Lung (tissue), 17 donors: ENCODE measurements at places on chromosomes 5 and 9.

DNA sequence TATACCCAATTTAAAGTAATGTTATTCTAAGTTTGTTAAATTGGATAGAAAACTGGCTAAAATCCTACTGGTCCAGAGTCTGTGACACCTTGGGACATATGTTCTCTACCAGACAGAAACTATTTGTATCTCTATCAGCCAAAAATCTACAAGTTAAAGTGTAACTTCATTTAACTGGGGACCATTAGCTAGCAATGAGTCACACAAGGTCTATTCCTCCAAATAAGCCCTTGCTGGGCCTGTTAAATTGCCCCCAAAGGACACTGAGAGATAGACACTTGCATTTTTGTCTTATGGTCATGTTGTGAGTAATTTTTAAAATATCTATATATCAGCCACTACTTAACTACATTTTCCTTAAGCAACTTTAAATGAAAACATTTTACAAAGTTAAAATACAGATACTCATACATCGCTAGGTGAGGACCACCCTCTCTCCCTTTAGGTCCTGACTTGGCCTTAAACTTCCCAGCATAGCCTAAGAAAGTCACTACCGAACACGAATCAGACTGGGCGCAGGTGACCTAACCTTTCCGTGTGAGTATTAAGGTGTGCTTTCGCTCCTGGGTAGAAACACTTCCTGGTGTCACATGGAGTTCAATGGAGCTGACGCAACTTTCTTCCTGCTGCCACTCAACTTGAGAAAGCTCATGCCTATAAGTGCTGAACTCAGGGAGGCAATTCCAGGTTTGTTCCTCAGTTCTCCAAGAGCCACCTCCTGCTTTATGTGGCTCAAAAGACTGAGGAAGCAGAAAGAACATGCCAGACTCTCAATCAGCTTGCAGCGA lies 249.1 kb downstream of the DIRAS2 start:
- DNase-seq = no peak

- DNase-seq = no peak
Observed at GRCh38 chr9:113592876-113593575, 129.5 kb downstream of the RGS3 start.

- DNase-seq = no peak
Observed at GRCh38 chr5:114415760-114416159, 53.9 kb downstream of the KCNN2 start.

GRCh38 chr9:73810585-73811215 lies 659.0 kb downstream of the ANXA1 start:
- DNase-seq = no peak

DNA sequence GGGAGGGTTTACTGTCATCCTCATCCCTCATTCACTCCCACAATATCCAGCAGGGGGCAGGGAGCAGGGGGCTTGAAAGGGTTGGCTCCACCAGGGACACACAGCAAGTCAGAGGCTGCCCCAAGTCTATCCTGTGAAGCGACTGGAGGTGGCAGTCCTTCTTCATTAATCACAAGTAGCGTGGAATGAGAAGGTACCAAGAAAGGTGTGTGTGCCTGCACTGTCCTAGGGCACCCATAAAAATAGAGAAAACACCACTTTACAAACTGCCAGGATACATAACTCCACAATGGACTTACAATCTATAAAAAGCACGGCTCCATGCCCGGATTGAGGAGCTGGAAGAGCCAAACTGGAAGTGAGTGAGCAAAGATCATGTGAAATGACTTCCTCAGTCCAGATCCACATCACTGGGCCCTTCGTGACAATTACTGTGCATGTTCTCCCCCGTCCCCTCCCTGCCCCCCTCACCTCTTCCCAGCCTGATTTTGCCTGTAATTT lies 183.9 kb downstream of the SLIT3 start:
- no peak for DNase-seq

GRCh38 chr9:36813154-36813553 lies 220.9 kb downstream of the PAX5 start:
- DNase-seq = no peak

DNA sequence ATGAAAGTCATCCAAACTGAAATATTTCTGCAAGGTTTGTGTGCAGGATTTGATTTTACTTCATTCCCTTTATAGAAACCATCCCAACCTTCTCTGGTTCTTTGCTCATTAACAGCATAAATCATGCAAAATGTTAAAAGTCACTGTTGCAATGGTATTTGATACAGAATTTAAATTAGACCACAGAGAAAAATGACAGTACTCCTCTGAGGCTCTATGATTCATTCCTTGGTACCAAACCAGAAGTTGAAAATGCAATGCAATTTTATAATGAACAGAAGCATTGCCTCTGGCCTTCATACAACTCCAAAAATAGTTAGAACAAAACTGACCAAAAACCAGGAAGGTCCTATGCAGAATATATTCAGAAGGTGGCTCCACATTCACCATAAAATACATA lies 607.1 kb downstream of the TLE1 start:
- no peak for DNase-seq

GRCh38 chr9:4366591-4367330 lies 66.9 kb upstream of the GLIS3 start:
- peak; percentile 22 for DNase-seq

GRCh38 chr9:128120741-128121465 lies 6.6 kb downstream of the PTGES2 start:
- DNase-seq = no peak

DNA sequence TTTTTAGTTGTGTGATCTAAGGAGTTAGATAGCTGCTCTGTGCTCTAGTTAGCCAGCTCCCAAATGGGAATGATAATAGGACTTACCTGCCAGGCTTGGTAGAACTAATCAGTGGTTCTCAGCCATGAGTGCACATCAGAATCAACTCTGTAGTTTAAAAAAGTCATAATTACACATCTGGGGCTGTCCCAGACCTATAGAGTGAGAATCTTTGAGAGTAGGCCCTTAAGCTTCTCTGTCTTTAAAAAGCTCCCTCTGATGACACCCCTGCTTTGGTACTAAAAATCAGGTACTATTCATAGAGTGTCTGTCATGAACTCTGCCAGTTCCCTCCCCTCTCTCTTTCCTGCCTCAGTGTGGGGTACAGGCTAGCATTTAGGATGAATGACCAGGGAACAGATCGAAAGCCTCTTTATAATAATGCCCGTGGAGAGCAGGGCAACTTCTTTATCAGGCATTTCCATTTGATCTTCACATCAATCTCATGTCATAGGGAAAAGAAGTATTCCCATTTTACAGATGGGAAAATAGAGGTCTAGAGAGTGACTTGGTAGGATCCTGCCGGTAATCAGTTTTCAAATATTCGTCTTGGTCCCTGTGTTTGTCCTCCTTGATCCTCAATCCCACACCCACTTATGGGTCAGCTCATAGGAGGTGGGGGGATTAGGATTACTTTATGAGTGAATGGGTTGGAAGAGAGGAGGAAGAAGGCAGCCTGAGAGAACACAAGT lies 15.3 kb downstream of the PPARGC1B start:
- no peak for DNase-seq

DNA sequence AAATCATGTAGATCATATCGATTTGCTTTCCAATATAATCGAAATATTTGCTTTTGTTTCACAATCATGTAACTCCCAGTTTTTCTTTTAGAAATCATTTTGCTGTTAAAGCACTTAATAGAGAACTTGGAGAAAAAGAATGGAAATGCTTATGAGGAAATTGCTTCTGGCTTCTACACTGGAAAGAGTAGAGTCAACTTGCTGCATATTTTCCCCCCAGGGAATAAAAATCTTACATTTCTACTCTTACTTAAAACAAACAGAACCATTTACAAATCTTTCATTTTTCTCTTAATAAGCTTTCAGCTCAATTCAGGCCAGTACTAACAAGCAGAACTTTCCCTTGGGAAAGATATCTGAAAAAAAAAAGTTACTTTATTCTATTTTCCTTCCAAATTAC lies 312.0 kb downstream of the CHSY3 start:
- no peak for DNase-seq

- peak; percentile 31 for DNase-seq
Observed at GRCh38 chr9:117034866-117035265, 347.8 kb downstream of the TRIM32 start.

- peak; percentile 86 for DNase-seq
Observed at GRCh38 chr5:54671111-54671531, 153.6 kb downstream of the SNX18 start.

- no peak for DNase-seq
Observed at GRCh38 chr9:87427851-87428506, 69.7 kb upstream of the DAPK1 start.

- no peak for DNase-seq
Observed at GRCh38 chr5:178057839-178058238, 55.5 kb upstream of the N4BP3 start.

DNA sequence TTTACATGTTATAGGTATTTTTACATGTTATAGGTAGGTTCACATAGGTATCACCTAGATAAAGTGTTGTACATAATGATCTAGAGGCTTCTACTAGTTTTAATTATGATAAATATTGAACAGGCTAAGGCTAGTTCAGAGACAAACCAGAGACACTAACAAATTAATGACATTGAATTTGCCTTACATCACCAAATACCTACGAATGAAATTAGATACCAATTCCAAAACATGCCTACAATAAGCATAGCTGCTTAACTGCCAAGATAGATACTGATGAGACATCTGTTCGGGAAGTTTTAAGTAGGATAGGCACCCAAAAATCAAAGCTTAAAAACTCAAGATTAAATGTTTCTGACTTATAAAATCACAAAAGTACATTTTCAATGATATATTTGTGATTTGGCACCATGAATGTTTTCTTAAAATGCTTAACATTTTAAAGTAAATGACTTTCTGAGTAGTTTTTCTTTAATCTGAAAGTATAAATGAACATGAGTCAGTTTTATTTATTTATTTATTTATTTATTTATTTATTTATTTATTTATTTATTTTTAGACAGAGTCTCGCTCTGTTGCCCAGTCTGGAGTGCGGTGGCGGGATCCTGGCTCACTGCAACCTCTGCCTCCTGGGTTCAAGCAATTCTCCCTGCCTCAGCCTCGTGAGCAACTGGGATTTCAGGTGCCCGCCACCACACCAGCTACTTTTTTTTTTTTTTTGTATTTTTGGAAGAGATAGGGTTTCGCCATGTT lies 703.1 kb upstream of the ARRDC3 start:
- DNase-seq = no peak

GRCh38 chr5:122175091-122175490 lies 45.7 kb downstream of the ZNF474 start:
- DNase-seq = no peak

GRCh38 chr5:56616454-56617160 lies 198.7 kb upstream of the MAP3K1 start:
- DNase-seq = no peak

DNA sequence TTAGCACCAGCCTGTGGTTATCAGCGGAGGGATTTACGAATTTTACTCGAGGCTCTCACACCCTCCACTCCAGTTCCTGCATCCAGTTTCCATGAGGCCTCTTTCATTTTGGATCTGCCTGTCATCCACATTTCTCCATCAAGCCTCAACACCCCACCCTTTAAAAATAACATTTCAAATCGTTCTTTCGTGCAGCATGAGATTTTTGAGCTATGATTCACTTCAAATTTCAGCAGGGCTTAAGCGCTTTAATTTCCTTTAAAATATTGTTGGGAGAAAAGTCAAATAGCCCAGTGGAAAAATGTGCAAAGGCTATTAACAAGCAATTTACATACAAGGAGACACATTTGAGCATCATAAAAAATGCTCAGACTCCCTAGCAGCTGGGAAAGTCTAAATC lies 103.2 kb downstream of the MSX2 start:
- DNase-seq = no peak

DNA sequence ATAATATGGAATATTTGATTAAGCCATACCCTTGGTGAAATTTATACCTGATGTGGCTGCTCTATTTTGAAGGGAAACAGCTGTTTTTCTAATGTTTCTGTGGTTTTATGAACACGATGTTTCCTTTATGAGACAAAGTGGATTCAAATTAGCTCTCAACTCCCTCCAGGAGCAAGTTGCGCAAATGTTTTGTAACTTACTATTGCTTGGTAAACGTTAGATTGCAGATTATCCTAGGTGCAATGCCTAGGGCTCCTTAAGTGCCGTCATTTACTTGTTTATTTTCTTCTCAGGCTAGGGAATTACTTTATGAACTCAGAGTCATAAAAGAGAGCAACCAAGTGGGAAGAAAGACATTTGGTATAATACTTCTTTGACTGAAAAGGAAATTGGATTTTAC lies 763.1 kb downstream of the TAF11L14 start:
- DNase-seq = no peak

DNA sequence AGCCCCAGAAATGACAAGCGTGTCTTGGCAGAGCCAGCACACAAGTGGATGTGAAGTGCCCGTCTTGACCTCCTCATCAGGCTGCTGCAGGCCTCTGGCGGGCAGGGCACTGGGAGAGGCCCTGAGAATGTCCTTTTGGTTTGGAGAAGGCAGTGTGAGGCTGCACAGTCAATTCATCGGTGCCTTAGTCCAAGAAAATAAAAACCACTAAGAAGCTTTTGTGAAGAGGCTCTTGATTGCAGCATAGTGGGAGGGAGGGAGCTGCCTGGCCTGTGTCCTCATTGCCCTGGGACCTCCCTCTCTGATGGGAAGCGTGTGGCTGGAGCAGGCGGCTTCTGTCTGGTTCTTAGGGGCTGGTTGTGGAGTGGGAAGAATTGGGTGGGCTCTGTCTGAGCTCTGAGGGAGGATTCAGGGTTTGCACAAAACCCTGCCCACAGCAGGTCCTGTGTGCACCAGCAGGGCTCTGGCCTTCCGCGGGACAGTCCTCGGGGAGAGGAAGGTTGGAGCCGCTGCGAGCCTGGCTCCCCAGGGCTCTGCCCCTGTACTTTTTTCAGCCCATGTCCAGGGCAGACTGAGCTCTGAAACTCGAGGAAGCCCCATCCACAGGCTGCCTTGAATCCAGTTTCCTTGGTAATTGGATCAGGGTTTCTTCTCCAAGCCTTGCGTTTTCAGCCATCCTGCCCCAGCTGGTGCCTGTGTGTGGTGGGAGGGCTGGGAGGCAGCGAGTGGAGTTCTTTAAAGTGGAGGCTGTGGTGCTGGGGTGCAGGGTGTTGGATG lies 1.1 kb downstream of the HRCT1 start:
- DNase-seq = peak; percentile 78

GRCh38 chr5:171024084-171024483 lies 162.3 kb downstream of the RANBP17 start:
- DNase-seq = no peak

GRCh38 chr9:73869264-73869663 lies 627.9 kb upstream of the RORB start:
- no peak for DNase-seq

GRCh38 chr5:179878222-179879002 lies 19.8 kb upstream of the MRNIP start:
- DNase-seq = no peak
